ENCODE measurements at places on chromosomes 1 and 21.

- no peak for DNase-seq
Measured at GRCh38 chr1:10236405-10237156, 26.2 kb downstream of the KIF1B start.

GRCh38 chr1:115811140-115811828 lies 29.6 kb downstream of the NHLH2 start:
- DNase-seq = no peak

GRCh38 chr21:42841156-42841915 lies 38.0 kb downstream of the WDR4 start:
- no peak for DNase-seq

DNA sequence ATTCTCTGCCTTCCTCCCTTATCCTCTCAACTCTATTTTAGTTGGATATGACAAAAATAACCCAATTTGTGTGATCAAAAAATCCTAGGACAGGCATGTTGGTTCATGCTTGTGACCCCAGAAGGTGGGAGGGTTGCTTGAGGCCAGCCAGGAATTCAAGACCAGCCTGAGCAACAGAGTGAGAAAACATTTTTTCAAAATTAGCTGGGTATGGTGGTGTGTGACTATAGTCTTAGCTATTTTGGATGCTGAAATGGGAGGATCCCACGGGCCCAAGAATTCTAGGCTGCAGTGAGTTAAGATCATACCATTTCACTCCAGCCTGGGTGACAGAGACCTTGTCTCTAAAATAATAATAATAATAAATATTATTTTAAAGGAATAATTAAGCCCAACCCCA lies 1383.1 kb upstream of the ADGRL2 start:
- no peak for DNase-seq

- peak; percentile 35 for DNase-seq
Measured at GRCh38 chr21:46000182-46000730, 18.7 kb downstream of the COL6A1 start.

Data from mesothelial cell of epicardium (in vitro differentiated cells).